ENCODE measurements at places on chromosomes 2 and 18. TPM values are rescaled to one million over a fixed set of nuclear protein-coding genes. Genes with fewer than 3 reads are reported as not detected.

The DCC gene
- 7.6 TPM for total RNA-seq

The CD207 gene
- total RNA-seq = 0.99 TPM

The WDCP gene
- total RNA-seq = 11.5 TPM

The GNAL gene
- 1.7 TPM for total RNA-seq

Measured in thymus (tissue), 14 donors.